ENCODE measurements at places on chromosomes 6 and 20.

DNA sequence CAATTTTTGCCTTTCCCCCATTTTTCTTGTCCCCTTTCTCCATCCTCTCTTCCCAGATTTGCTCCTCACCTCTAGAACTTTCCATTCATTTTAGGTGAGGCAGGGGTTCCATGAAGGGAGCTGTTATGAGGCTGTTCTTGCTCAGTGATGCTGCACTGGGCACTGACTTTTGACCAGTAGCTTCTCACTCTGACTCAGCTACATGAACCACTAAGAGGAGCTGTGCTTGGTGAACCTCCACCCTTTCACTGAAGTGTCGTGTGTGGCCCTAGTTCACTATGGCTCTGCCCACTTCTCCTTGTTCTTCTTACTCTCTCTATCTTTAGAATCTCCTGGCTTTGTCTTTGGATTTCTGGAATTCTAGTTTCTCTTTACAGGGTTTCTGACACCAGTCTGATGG, 307.1 kb upstream of the RNF24 start:
- no peak for DNase-seq

GRCh38 chr6:54419885-54420284, 111.6 kb downstream of the TINAG start:
- no peak for DNase-seq

DNA sequence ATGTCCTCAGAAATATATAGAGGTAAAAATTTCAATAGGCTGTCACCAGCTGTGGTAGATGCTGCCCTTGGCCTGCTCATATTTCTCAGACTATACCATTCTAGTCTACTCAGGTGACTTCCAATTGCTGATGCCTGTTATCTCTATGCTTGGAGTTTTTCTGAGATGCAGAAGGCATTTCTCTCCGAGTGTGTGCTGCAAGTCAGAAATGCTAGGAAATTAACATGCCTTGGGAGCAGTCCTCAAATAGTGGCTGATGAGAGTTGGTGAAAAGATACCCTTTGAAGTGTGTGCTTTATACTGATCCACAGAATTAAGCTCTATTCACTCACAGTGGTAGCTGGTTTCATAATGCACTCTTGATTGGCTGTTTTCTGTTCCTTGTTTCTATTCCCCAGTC, 43.2 kb upstream of the PKIB start:
- no peak for DNase-seq

DNA sequence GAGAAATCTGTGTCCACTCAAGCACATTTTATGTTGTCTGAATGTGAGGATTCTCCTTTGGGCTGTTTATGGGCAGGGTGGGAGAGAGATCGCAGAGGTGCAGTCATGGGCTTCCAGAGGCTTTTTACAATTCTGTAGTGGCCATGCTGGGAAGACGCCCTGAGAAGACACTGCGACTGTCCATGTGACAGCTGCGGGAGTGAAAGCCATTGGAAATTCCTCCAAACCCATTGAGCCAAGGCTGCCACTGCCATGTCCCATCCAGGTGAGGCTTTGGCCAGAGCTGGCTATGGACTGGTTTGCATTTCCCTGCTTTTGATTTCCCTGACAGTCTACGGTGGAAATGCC, 216.9 kb upstream of the ECI2 start:
- DNase-seq = no peak

GRCh38 chr20:50385733-50386640, 124.2 kb upstream of the PTPN1 start:
- DNase-seq = peak; percentile 33

Measured in stimulated activated CD8-positive, alpha-beta memory T cell treated with anti-CD3 and anti-CD28 coated beads, Interleukin-2, amount 100 ng/mL, for 1 hour (primary cell).